ENCODE measurements at places on chromosomes 11 and 22.

DNA sequence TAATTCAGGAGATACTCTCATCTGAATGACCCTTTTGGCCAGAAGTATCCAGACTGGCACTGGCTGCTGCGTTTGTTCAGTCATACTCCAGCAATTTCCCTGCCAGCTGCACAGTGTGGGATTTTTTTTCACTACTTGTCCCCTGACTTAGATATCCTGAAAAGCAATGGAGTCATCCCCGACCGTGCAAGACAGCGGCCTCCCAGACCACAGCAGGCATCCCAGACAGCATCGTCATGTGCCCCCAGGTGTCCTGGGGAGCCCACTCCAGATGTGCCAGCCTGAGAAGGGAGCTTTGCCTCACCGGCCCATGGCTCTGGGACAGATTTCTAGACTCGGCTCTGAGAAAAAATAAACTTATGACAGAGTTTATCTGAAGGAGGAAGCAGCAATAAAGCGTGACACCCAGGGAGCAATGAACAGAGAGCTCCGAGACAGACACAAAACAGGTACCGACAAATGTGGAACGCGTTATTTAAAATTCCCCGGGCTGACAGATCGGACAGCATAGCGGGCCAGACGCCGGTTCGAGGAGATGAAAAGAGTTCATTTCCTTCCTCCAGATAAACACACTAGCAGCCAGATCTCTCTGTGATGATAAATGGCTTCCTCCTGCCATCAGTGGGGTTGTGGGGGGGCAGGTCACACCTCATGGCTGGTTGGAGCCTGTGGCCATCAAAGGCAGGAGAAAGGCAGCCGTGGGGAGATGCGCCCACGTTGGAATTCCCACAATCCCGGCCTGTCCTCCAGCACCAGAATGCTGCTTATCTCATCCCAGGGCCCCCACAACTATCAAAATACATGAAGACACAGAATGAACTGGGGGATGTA, 106.4 kb upstream of the FGF3 start:
- no peak for DNase-seq

DNA sequence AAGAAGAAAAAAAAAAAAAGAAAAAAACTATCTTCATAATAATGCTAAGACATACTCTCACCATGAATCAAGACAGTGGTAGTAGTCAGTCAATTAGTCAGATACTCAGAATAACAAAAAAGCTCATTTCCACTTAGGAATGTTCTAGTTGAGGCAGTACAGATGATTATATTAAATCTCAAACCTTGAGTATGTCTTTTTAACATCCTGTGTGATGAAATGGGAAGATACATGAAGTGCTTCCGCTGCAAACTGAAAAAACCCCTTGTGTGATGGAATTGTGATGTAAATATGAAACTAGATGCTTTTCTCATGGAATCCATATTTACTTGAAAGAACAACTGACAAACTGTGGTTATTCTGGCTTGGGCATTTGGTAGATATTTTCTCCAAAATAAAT, 13.7 kb downstream of the AMOTL1 start:
- DNase-seq, result no peak

DNA sequence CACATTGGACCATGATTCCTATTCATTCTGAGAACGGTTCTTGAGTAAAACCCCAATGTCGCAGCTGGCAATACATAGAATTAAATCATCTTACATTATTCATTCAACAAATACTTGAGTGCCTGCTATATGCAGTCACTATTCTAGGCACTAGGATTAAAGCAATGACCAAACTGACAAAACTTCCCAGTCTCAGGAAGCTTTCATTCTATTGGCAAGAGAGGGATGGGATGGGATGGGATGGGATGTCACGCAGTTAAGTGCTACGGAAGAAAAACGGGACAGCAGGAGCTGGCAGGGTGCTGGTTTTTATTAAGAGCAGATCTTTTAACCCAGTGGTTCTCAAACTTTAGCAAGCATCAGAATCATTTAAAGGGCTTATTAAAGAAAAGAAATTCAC, 2.9 kb downstream of the PAK1 start:
- DNase-seq, result no peak

DNA sequence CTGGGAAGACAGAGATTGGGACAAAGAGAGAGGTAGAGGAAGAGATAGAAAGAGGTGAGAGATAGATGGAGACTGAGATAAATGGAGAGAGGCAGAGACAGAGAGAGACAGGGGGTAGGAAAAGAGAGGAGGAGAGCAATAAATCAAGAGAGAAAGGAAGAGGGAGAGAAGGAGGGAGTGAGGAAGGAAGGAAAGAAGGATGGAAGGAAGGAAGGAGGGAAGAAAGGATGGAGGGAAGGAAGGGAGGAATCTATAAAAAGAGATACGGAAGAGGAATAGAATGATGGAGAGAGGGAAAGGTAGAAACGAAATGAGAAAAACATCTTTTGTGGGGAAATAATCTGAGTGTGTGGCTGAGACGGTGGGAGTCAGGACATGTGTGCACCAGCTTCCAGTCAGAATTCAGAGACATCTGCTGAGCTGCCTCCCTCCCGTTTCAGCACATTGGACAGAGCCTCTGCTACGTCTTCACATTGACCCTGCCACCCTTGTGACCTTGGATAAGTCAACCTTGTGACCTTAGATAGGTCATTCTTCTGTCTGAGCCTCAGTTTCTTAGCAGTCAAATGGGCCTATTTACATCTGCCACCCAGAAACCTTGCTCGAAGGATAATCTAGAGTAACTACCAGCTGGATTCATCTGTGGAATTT, 417.8 kb downstream of the MIAT start:
- no peak for DNase-seq

DNA sequence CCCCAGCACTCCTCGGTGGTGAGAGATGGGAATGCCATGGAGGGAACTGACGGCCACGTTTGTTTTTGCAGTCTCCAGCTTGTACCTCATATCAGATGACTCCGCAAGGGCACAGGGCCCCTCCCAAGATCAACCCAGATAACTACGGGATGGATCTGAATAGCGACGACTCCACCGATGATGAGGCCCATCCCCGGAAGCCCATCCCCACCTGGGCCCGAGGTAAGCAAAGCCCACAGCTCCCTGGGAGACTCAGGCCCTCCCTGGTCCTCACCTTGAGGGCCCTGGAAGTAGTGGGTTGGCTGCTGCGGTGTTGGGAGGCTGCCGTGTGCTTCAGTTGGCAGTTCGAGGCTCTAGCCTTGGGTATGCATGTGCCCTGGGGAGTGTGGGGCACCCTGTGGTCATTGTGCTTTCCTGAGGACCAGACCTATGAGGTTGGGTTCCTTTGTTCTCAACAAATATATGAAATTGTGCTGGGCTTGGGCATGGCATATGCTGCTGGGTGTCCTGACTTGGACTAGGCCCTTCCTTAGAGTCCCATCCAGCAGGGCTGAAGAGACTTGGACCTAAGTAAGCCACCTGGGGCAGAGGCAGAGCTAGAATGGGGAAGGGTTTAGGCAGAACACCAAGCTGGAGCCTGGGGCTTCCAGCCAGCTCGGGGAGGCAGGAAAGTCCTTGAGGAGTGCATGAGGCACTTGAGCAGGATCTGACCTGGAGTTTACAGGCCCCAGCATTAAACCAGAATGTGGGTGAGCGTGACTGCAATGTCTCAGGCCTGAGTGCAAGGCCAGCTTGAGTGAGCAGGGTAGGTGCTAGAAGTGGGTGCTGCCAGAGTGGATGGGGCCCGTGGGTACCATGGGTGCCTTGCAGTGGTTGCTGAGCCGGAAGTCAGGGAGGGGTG, 26.4 kb downstream of the INCENP start:
- no peak for DNase-seq

DNA sequence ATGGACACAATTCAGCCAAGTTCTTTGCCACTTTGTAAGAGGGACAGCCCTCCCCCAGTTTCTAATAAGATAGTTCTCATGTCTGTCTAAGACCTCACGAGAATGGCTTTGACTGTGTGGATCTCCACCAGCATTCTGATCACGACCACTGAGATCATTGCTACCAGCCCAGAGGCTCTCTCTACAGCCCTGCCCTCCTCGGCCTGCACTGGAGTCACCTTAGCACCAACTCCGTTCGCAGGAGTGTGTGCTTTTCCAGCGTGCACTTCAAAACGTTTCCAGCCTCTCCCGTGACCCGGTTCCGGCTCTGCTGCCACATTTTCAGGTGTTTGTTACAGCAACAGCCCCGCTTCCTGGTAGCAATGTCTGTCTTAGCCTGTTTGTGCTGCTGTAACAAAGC, 26.2 kb downstream of the TSPAN32 start:
- no peak for DNase-seq

- peak; percentile 98 for DNase-seq
Observed at GRCh38 chr11:68751331-68751856, at the start of gene TESMIN. Gene TESMIN (minus strand): TSS chr11:68751520. CDS start chr11:68750660, 860 bp downstream.

- no peak for DNase-seq
Observed at GRCh38 chr11:6061475-6061874, 30.9 kb upstream of the OR56A1 start.

- no peak for DNase-seq
Observed at GRCh38 chr11:42407341-42407740, 904.5 kb upstream of the API5 start.

GRCh38 chr11:19557720-19558140, 154.9 kb upstream of the NAV2 start:
- peak; percentile 73 for DNase-seq

DNA sequence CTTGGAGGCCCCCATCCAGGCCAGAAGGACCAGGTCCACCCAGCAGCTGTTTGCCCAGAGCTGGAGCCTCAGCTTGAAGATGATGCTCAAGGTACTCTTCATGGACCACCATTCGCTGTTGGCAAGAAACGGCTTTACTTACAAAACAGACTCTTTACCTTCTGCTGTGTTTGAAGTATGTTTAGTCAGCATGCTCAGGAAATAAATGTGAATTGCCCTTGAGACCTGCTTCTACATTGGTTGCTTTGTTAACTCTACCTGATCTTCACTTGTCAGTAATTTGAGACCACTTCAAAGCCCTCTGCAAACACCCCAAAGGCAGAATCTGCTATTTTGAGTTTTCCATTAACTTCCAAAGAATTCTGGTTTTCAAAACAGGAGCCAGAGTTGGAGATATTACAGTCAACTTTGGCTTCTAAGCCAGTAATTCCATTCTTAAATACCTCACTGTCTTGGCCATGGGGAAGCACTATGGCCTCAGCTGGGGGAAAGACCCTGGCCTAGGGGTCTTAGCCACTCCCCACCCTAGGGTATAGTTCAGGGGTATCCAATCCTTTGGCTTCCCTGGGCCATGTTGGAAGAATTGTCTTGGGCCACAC, 2.7 kb downstream of the UQCR10 start:
- no peak for DNase-seq

DNA sequence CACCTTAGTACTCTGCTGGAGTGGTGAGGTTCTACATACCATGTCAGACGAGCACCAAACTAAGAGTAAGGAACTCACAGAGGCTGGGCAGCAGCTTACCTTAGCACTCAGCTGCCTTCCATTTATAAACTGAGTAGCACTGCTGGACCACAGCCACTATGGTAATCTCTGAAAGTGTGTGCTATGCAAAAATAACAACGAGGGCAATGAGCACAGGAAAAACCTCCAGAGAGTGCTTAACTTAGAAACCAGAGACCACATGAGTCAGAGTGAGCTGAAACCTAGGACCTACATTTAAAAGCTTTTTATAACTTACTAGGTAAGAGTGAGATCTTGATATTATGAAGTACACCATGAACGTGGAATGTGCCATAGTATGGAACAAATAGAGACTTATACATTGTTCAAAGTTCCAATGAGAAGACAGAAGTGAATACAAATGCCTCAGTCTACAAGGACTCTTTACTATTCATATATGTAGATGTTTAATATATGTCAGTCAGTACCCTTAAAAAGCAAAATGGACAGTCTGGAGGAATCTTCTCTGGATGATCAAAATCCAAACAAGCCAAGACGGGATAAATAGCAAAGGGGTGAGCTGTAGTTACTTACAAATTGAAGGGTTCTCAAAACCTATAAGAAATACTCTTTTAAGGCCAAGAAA, 17.2 kb upstream of the CD59 start:
- no peak for DNase-seq

- no peak for DNase-seq
Observed at GRCh38 chr22:41264408-41264941, 21.5 kb downstream of the RANGAP1 start.

- DNase-seq, result no peak
Observed at GRCh38 chr11:88709567-88709966, 356.2 kb downstream of the GRM5 start.

GRCh38 chr11:76554767-76555166, 109.9 kb downstream of the EMSY start:
- DNase-seq, result no peak

GRCh38 chr11:107102692-107103477, 84.6 kb upstream of the GUCY1A2 start:
- no peak for DNase-seq

DNA sequence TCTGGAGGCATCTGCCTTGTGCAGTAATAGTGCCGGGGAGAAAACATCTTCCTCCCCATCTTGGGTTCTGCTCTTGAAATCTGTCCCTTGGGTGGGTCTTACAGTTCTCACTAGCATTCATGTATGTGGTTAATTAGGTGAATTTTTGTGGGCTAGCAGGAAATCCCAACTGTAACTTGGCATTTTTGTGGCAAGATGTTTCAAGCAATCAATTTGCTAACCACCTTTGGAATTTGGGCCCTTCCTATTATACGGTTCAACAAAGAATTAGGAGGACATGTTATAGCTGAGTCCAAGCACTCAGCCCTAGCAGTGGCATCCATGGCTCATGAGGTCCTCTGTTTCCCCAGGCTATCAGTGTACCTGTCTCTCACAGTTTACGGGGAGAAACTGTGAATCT, 89.1 kb upstream of the MTNR1B start:
- peak; percentile 30 for DNase-seq

DNA sequence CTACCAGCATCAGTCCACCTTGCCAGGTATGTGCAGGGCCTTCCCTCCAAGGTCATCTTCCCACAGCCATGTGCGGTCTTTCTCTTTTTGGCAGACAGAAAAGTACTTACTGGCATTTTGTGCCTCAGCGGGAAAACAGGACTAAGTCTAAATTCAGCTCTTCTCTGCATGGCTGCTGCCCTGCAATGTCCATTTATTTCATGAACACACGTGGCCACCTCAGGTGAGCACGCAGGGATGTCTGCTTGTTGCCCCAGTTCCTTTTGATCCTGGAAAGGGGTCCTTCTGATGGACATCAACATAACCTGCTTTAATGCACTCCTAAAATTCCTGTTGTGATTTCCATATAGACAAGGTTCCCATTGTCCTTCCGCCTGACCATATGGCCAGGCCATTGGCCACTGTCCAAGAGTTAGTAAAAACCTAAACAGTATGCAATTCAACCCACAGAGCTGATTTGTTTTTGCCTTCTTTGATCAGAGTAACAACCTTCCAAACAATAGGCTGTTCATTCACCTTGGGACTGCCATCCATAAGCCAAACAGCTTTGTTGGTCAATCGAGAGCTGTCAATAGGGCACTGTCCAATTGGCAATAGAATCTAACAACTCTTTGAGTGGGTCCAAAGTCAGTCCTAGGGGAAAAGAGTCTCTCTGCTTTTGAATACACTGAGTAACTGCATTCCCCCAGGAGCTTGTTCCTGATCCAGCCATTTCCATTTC, 5.9 kb downstream of the TREH start:
- DNase-seq, result no peak

GRCh38 chr11:20464518-20464917, 77.0 kb downstream of the PRMT3 start:
- DNase-seq, result no peak

DNA sequence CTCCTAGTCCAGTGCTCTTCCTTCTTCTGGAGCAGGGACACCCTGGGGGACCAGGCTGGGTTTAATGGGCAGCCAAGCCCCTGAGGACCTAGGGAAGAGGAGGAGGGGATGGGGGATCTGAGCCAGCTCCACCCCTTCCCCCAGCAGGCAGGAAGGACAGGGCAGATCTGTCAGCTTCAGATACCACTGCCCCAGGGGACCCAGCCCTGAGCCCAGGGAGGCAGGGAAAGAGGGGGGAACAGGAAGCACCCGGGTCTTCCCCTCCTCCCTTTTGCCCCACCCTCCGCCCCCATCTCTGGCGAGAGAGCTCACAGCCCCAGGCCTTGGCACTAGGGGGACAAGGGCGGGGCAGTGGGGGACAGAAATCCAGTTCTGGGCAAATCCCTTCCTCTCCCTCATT, 11.7 kb upstream of the SOX10 start:
- no peak for DNase-seq
